ENCODE measurements at places on chromosomes 13 and 19.

DNA sequence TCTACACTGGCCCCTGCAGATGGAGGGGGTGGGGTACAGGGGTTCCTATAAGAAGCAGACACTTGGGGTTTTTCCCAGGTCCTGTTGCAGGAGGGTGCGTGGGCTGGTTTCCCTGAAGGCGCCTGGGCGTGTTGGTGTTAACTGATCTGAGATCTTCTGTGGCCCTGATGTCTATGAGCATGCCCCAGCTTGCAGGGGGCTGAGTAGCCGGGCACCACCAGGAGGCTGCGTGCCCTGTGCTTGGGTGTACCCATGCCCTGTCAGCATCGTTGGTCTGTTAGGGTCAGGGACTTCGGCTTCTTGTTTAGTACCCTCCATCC lies 45.3 kb downstream of the CAPN12 start:
- no peak for DNase-seq

DNA sequence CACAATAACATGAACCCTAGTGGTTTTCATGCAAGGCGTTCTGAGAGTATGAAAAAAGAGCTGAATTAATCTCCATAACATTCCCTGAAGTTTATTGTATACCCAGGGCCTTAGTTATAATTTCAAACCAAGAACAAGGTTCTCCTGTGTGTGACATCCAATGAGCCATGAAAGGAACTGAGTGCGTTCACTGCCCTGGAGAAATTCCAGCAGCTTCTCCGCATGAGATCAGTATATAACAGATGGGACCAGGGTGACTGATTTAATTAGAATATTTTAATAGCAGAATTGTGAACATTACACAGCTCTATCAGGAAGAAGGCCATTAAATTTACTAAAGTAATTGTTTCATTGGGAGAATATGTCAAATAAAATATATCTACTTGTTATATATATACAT lies 1190.5 kb upstream of the SLC10A2 start:
- no peak for DNase-seq

DNA sequence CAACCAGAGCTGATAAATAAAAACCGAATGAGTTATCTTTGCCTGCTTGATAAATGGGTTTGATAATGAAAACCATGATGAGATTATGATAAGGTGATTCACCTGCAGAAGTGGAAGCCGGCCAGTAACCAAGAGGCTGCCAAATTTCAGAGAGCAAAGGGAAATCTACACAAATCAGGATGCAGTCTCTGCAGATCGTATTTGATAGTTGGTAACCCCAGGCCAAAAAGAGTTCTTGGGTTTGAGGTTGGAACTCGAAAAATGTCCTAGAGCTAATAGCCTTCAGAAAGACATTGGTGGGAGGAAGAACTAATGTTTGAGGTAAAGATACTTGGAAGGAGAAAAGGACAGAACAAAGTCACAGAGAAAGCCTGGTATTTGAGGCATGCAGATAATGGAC lies 9.6 kb upstream of the LATS2 start:
- DNase-seq, result no peak

DNA sequence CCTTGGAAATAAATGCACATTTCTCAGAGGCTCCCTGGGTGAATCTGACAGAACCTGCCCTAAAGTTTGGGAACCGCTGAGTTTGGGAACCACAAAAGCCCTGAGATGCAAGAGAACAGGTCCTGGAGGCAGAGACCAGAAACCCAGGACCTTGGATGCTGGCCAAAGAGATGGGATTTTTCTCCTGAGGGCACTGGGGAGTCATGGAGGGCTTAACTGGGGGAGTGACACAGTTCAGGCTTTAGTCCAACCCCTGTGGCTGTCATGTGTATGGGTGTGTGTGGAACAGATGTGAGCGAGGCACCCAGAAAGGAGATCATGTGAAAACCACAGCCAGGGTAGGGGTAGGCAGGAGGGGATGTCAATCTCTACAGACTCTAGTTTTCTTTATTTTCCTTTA lies 3.9 kb upstream of the NCCRP1 start:
- DNase-seq, result no peak

GRCh38 chr19:2602391-2603181 lies 99.9 kb downstream of the GNG7 start:
- no peak for DNase-seq
